Fibroblast of upper back skin (primary cell): ENCODE measurements at places on chromosomes 12 and 14.
A peak's percentile ranks its signal among the peaks of the same experiment; 100 is the strongest.

GRCh38 chr12:98799822-98800221 lies 154.7 kb downstream of the APAF1 start:
- DNase-seq, result no peak

DNA sequence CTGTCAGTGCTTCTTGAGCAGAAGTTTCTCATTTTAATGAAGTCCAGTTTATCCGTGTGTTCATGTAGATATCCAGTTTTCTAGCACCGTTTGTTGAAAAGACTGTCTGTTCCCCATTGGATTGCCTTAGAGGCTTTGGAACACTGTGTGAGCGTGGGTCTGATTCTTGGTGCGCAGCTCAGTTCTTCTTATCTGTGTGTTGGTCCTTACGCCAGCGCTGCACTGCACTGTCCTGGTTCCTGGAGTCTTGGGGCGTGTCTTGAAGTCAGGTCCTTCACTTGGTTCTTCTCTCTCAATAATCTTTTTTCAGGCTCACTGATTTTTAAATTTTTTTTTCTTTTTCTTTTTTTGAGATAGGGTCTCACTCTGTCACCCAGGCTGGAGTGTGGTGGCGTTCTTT lies 25.5 kb downstream of the EP400 start:
- no peak for DNase-seq

DNA sequence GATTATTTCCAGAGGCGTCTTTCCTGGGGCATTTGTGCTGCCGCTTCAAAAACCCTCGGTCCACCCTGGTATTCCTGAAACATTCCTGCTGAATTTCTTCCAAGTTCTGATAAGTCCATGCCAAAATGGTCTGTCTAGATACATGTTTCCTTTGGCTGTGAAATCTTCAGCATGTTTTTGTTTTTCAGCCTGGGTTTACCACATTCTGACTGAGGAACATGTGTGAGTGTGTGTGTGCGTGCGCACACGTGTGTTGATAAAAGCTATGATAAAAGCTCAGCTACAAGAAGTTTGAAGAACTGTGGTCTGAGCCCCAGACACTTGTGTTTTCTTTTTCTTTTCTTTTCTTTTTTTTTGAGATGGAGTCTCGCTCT lies 22.4 kb downstream of the ANKRD9 start:
- DNase-seq, result no peak

GRCh38 chr12:793711-794110 lies 41.3 kb downstream of the WNK1 start:
- DNase-seq, result no peak

GRCh38 chr12:56462565-56462964 lies 5.8 kb upstream of the SPRYD4 start:
- no peak for DNase-seq

DNA sequence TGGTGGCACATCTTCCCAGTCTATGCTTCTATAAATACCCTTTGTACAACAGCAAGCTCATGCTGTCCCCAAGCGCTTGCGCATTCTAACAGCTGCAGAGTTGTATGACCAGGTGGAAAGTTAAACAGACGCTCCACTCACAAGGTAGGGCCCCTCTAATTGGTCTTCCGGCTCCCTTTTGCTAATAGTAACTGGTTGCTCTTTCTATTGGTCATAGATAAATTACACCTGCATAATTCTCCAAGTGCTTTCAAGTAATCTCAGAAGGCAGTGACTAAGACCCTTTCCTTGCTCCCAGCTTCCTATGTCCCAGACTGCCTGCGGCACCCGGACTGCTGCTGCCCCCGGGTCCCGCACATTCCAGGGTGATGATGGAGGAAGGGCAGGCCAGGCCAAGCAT lies 6.1 kb upstream of the TSPAN9 start:
- no peak for DNase-seq

- DNase-seq, result no peak
Measured at GRCh38 chr12:23099104-23099503, 474.1 kb downstream of the ETNK1 start.

- DNase-seq, result no peak
Measured at GRCh38 chr14:51419685-51420084, 179.6 kb downstream of the TMX1 start.

- DNase-seq, result no peak
Measured at GRCh38 chr14:55892906-55893305, 225.3 kb upstream of the PELI2 start.

DNA sequence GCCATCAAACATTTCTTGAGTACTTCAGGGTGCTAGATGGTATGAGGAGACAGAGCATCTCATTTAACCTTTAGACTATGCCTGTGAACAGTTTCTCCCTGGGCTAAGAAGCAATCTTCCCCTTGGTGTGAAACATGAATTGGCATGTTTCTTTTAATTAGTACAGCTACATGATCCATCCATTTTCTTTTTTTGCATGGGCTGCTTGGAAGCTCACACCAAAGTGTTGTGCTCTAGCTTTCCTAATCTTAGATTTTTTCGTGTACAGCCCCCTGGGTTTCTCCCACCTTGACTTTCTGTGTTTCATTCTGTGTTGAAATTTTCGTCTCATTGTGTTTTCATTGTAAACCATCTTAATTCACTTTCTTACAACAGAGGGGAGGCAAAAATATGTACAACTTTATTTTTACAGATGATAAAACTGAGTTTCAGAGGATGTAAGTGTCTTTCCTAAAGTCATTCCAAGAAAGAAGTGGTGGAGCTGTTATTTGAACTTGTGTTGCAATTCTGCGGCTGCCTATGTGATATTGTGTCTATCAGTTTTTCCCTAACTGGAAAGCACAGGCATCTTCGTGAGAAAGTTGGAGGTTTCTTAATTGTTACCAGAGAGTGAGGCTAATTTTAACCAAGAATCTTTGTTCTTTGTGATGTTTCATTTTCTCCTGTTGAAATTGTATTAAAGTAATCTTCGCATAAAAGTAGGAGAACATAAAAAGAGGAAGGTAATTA lies 64.5 kb downstream of the DAAM1 start:
- peak; percentile 60 for DNase-seq

DNA sequence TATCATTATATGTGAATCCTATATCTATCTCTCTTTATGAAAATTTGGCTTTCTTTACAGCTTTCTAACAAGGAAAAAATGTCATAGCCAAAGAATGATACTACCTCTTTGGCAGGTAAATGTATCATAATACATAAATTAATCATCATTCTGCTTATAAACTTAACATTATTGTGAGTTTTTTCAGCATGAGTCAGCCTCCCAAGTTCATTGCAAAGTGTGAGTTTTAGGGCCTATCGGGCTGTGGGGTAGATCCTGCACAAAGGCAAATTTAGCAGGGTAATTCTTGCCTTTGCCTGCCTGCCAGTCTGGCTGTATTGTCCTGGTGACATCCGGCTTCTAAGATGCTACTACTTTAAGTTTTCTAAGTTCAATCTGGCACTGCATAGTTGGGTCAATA lies 412.6 kb downstream of the MDGA2 start:
- DNase-seq, result peak; percentile 24

DNA sequence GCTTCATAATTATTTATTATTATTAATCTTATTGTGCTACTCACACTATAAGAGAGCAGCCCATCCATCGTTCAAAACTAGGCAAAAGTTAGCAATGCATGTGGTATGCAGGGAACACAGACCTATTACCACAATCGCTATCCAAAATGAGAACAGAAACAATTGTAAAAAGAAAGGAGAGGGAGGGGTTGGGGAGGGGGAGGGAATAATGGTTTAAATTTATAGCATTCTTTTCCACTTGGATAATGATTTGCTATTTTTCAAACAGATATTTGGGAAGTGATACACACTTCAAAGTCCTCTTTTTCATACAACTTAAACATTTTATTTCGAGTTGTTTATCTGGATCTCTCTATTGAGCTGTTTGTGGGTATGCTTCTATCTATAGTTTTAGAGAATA lies 248.6 kb upstream of the SOX5 start:
- DNase-seq, result peak; percentile 54

DNA sequence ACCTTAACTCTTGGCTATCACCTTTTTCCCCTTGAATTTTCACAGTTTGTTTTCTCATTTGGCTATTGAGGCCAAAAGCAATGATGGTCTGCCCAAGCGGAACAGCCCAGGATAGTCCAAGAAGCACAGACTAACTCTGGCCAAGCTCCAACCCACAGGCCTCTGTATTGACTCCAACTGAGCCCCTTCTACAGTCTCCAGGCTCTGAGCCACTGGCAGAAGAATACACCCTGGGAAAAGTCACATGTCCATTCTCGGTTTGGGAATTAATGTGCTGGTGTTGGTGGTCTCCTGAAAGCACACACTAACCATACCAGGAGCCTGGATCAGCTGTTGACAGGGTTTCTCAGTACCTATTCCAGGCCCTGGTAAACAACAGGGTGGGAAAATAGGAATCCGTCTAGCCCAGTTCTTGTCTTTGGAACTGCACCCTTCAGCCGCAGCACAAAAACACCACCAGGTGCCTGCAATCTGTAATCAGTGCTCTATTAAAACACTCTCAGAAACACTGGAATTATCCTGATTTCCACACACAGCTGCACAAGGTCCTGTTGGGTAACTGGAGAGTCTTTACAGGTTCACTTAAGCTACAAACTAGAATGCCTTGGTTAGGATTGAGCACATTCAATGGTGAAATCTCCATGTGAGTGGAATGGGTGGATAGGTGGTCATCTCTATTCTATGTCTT lies 63.6 kb downstream of the STXBP6 start:
- DNase-seq, result peak; percentile 39

- DNase-seq, result no peak
Measured at GRCh38 chr14:50127802-50128201, 11.4 kb upstream of the VCPKMT start.

DNA sequence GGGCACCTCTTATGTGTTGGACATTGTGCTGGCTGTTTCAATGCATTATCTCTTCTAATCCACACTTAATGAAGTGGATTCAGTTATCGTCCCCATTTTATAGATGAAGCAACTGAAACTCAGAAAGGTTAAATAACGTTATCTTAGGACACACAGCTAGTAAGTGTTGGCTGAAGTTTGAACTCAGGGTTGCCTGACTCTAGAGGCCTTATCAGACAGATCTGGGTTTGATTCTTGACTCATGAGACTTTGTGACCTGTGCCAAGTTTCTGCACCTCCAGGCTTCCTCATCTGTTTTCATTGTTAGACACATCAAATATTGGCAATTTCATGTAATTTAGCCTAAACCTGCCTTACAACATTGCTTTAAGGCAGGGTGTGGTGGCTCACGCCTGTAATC lies 18.2 kb upstream of the IRF2BPL start:
- no peak for DNase-seq

DNA sequence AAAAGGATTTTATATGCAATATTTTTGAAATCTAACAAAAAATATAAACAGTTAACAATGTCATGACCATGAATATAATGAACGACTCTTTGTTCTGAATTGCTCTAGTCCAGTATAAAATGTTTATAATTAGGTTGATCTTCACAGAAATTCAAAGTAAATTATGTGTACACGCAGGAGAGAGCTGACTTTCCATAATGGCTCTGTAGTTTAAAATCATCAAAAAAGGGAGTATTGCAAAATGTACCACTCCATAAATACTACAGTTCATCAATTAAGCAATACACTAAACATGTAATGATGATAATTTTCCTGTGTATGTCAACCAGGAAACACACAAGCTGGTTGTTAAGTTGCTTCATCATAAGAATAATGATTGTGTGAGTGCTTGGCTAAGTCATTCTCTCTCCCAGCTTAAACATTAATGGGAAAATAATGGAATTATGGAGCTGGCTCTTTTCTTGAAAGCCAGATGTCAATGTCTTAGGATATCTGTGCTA lies 189.5 kb upstream of the PLEKHG7 start:
- DNase-seq, result no peak

- DNase-seq, result peak; percentile 45
Measured at GRCh38 chr12:116295327-116296263, 18.1 kb upstream of the MED13L start.

- DNase-seq, result no peak
Measured at GRCh38 chr12:120725151-120725658, 421 bp upstream of the ACADS start.

- no peak for DNase-seq
Measured at GRCh38 chr12:92114834-92115233, 30.8 kb downstream of the BTG1 start.

DNA sequence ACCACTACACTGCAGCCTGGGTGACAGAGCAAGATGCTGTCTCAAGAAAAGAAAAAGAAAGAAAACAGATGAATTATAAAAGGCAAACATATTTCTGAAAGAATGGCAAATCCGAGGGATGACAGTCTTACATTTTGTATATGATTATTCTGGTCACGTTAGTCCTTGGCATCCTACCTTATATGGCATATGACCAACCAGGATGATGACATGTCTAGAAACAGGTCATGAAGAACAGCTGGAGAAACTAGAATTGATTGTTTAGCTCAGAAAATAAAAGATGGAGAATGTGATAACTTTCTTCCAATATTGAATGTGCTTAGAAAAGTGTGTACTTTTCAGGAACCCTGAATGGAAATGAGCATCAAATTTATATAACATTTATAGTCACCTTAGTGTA lies 19.2 kb downstream of the SLC2A14 start:
- peak; percentile 16 for DNase-seq

DNA sequence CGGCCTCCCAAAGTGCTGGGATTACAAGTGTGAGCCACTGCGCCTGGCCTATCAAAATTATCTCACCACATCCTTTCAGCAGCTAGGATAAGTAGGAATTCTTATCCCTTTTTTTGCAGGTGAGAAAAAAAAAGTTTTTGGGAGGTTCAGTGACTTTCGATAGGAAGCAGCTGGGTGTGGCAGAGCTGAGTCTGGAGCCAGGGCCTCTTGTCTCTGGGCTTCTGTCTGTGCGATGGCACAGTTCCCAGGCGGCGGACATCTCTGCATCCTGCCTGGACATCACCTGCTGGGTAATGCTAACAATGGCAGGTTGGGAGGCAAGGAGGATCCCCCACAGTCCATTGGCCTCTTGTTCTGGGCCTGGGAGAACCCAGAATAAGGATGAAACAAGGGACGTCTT lies 12.5 kb downstream of the NRXN3 start:
- DNase-seq, result no peak

DNA sequence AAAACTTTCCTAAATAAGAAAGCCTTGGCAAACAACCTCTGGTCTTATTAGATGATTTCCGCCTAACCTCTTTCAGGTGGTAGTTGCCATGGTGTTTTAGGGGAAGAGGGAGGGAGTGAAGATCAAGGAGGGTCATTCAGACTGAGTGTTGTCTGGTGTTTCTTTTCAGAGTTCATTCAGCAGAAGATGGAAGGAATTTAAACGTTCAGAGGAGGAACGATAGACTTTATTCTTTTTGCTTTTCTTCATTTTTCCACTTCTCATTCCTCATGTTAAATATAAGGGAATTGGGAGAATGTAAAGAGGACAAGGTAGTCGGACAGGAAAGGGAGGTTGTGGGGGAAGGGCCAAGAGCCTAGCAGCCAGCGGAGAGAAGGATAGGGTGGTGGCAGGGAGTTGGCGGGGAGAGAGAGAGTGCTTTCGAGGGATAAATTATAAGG lies 17.4 kb upstream of the SALL2 start:
- DNase-seq, result no peak

- DNase-seq, result no peak
Measured at GRCh38 chr12:38732761-38733160, 172.6 kb downstream of the CPNE8 start.

GRCh38 chr12:49296034-49296835 lies 1.3 kb downstream of the PRPH start:
- DNase-seq, result no peak
